ENCODE measurements at places on chromosomes 2 and 18. TPM values are rescaled to one million over a fixed set of nuclear protein-coding genes. Genes with fewer than 3 reads are reported as not detected.

DNA sequence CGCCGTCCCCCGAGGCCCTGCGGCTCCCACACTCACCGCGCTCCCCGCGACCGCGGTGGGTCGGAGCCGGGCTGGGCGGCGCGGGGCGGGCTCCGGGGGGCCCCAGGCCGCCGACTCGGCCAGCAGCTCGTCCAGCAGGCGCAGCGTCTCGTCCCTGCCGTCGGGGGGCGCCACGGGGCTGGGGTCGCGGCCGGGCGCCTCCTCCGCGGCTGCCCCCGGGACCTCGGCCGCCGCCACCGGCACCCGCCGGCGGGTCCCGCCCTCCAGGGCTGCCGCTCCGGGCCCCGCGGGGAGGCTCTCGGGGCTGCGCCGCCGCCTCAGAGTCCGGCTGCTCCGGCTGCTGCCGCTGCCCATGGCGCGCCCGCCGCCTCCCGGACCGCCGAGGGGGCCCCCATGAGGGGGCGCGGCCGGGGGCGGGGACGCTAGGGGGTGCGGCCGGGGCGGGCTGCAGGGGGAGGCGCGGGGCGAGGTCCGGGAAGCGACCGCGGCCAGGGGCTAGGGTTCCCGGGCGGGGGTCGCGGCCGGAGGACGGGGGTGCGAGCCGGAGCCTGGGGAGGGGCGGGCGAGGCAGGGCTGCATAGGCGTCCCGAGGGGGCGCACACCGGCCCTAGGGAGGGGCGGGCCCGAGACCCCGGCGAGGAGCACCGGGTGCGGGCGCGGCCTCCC lies at the start of gene CYS1:
TSS of gene CYS1 (minus strand) at position 542 of the 666 bp plus-strand sequence. CDS start at position 354, 188 bp downstream.
- no peaks in the 10 kb centered on the region for H3K27me3 ChIP-seq
- peak within 1 kb of the TSS; percentile 66 for H3K4me3 ChIP-seq
- H3K27ac ChIP-seq, result peak within 1 kb of the TSS; percentile 63
- peaks cover 3% of the 10 kb centered on the region for H3K4me1 ChIP-seq
- DNase-seq, result no peak

- peaks cover 6% of the 10 kb centered on the region for H3K4me1 ChIP-seq
- no peaks in the 10 kb centered on the region for H3K36me3 ChIP-seq
- no peaks in the 10 kb centered on the region for H3K27me3 ChIP-seq
- H3K27ac ChIP-seq, result no peak overlapping the region
- H3K4me3 ChIP-seq, result no peak overlapping the region
- DNase-seq, result no peak
Measured at GRCh38 chr2:237260039-237260620, 153.8 kb downstream of the COL6A3 start.

DNA sequence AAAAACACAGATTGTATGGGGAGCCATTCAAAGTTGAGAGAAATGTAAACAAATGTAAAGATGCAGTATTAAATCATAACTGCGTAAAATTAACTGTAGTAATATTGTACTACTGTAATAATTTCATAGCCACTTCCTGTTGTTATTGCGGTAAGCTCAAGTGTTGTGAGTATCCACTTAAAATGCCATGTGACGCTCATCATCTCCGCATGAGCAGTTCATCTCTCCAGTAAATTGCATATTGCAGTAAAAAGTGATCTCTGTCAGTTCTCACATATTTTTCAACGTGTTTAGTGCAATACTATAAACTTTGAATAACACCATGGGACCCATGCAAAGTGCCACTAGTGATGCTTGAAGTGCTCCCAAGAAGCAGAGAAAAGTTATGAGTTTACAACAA lies 41.8 kb upstream of the SP3 start:
- DNase-seq, result no peak
- H3K27me3 ChIP-seq, result no peaks in the 10 kb centered on the region
- H3K4me3 ChIP-seq, result no peak overlapping the region
- H3K27ac ChIP-seq, result no peak overlapping the region

DNA sequence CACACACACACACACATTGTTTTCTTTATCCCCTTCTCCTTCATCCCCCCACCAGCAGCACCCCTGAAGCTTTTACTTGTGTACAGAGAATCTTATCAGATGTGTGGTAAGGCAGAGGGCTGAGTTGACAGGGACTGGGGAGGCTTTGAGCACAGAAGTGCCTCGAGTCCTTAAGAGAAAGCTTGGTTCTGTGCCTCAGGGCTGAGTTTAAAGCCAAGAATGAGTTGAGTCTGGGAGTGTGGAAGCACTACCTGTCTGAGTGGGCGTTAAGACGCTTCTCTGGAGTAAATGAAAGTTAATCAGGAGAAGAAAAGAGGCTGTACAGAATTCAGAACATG lies 2.7 kb downstream of the ID2 start:
- H3K4me3 ChIP-seq, result peak overlapping the region; percentile 63
- peak overlapping the region; percentile 26 for H3K27ac ChIP-seq
- H3K4me1 ChIP-seq, result peaks cover 15% of the 10 kb centered on the region
- no peaks in the 10 kb centered on the region for H3K36me3 ChIP-seq
- DNase-seq, result peak; percentile 40

The MREG gene
- 4.3 TPM for total RNA-seq

The ZNF892 gene
- 12.1 TPM for total RNA-seq

The TUBA4B gene
- not detected for total RNA-seq
